ENCODE measurements at places on chromosomes 2 and 18.

DNA sequence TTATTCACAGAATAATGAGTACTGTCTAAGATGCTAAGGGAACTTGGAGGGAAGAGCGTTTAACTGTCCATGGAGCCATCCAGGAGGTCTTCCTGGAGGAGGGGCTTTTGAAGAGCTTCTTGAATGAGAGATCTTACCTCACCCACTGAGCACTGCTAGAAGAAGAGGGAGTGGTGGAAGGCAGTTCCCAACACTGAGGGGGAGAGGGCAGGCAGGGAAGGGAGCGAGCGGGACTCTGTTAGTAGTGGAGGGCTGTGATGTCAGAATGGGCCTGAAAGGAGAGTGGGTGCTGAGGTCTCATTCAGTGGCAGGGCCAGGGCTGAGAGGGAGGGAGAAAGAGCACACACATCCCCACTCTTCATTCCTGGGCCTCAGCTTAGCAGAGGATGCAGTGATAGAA lies 65.0 kb downstream of the NCK2 start:
- peaks cover 87% of the 10 kb centered on the region for H3K4me1 ChIP-seq
- no peak overlapping the region for H3K4me3 ChIP-seq
- H3K27ac ChIP-seq = peak overlapping the region; percentile 73
- peaks cover 32% of the 10 kb centered on the region for H3K36me3 ChIP-seq
- no peaks in the 10 kb centered on the region for H3K27me3 ChIP-seq

DNA sequence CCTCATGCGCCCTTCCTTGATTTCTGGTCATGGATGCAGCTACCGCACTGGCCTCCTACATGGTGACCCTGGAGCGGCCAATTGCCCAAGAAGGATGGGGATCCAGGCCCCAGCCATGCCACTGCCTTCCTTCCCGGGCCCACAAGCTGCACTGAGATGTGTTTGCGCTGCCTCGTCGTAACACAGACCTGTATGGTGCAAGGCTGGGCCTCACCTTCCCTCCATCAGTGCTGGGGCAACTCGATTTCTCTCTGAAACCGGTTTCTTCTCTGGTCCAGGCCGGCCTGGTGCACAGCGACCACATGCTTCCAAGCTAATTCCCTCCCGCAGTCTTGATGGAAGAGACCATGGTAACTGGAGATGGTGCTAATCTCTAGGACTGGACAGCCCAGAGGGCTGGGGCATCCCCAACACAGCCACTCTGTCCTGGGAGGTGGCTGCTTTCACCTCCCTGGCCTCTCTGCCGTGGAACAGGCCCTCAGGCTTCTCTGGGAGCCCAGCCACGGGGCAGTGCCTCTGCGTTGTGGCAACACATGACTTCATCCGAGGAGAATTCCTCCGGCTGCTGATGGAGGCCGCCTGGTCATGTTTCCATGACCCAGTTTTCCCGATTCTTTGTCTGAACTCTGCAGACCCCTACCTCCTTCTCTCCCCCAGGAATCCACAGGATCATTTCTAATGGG lies 184.2 kb downstream of the GLI2 start:
- H3K36me3 ChIP-seq = no peaks in the 10 kb centered on the region
- no peak for DNase-seq
- no peaks in the 10 kb centered on the region for H3K27me3 ChIP-seq
- no peaks in the 10 kb centered on the region for H3K4me1 ChIP-seq

GRCh38 chr2:96806468-96807126 lies 9.5 kb upstream of the CNNM3 start:
- H3K27me3 ChIP-seq = no peaks in the 10 kb centered on the region
- H3K4me3 ChIP-seq = no peak overlapping the region
- H3K27ac ChIP-seq = peak overlapping the region; percentile 41
- DNase-seq = peak; percentile 41

GRCh38 chr2:132384491-132385151 lies 32.0 kb upstream of the GPR39 start:
- H3K27me3 ChIP-seq = peaks cover 4% of the 10 kb centered on the region
- no peak overlapping the region for H3K27ac ChIP-seq
- DNase-seq = no peak
- H3K36me3 ChIP-seq = no peaks in the 10 kb centered on the region
- H3K4me3 ChIP-seq = no peak overlapping the region
- H3K4me1 ChIP-seq = no peaks in the 10 kb centered on the region

- no peak for DNase-seq
- peaks cover 16% of the 10 kb centered on the region for H3K4me1 ChIP-seq
- H3K36me3 ChIP-seq = no peaks in the 10 kb centered on the region
These were observed 15.9 kb upstream of the CD28 start for GRCh38 chr2:203690441-203691047.

DNA sequence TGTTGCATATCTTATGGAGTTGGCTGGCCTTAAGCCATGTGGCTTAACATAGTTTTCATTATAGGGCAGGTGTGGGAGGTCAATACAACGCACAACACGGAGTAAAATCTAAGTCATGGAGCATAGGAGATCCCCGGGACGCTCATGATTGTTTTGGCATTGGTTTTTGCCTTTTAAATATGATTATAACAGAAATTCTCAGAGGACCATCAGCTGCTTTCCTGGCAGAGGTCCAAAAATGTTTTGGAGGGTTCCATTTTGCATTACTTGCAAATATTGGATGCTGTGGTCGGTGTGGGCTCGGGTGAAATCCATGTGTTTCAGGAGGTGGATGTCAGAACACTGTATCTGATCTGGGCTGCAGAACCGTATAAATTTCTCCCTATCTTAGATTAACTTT lies 3.4 kb downstream of the NCOA1 start:
- H3K27me3 ChIP-seq = no peaks in the 10 kb centered on the region
- no peak overlapping the region for H3K27ac ChIP-seq
- H3K36me3 ChIP-seq = no peaks in the 10 kb centered on the region

DNA sequence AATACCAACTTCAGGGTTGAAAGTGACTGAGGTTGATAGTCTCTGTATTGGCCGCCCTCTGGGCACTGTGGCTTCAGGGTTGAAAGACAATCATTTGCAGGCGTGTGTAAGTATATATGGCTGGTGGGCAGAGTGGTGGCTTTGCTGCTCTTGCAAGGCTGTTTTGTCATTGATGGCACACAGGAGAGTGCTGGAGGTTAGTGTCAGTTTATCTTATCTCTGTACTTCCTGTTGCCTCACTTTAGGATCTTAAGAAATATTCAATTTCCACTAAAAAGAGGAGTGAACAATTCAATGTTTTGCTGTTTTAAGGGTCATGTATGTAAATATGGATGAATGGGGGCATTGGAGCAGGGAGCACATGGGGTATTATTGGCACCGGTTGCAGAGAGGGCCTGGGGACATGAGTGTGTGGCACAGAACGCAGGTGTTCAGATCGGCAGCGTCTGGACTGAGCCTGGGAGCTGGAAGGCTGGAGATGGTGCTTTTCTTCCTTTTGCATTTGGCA lies 51.5 kb downstream of the NCK2 start:
- peak overlapping the region; percentile 92 for H3K27ac ChIP-seq
- peak; percentile 44 for DNase-seq
- H3K4me1 ChIP-seq = peaks cover 93% of the 10 kb centered on the region
- peak overlapping the region; percentile 48 for H3K4me3 ChIP-seq

DNA sequence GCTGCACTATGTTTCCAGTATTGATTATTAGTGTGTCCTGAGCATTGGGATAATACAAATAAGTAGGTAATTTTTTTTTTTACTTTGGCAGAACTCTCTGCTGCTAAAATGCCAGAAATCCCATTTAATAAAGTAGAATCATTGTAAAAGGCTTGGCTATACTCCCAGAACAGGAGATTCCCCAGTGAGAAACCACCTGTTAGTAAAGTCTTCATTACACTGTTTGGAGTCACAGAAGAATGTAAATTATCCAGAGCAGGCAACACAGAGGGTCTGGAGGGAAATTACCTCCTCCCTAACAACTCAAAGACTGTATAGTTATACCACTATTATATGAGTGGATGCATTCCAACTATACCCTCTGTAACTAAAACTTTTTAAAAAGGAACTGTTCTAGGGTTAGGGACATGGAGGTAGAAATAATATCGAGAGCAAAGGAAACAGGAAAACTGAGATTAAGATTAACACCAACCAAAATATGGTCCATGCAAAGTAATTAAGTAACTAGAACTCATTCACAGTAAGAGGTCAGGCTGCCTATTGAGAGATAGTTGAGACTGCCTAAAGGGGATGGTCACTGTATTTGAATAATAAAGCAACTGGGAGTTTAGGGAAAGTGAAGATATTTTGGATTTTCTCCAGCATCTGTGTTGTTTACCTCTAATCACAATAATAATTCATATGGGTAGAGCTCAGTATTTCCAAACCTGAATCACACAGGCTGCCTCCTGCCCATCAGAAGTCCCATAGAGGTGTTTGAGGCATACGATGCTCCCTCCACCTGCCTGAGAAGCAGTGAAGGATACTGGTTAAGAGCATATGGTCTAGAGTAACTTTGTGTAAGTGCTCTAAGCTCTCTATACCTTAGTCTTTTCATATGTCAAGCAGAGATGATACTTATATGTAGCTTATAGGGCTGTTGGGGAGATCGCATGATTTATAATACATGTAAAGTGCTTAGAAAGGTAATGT lies 34.4 kb downstream of the MAP2 start:
- no peaks in the 10 kb centered on the region for H3K27me3 ChIP-seq
- no peaks in the 10 kb centered on the region for H3K36me3 ChIP-seq
- H3K4me1 ChIP-seq = no peaks in the 10 kb centered on the region

DNA sequence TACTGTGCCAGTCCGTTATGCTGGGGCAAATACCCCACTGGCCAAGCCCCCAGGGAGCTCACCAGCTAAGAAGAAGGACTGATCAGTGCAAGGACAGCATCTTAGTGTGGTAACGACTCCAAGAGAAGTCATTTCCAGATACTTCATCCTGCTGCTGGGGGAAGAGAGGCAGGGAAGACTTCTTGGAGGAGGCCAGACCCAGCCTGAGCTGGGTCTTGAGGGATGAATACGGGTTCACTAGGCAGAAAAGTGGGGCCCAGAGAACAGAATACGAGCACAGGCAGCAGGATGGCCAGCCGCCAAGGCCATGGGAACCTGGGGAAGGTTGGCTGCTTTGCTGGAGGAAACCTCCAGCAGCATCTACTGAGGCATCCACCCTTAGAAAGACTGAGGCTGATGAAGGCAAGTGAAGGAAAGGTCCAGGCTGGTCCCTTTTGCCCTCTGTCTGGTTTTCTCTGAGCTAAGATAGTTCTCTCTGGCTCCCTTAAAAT lies 84.1 kb downstream of the GLI2 start:
- no peaks in the 10 kb centered on the region for H3K36me3 ChIP-seq
- no peaks in the 10 kb centered on the region for H3K27me3 ChIP-seq
- H3K4me3 ChIP-seq = no peak overlapping the region
- DNase-seq = no peak

- H3K4me3 ChIP-seq = no peak overlapping the region
- no peak for DNase-seq
- H3K4me1 ChIP-seq = no peaks in the 10 kb centered on the region
- peaks cover 2% of the 10 kb centered on the region for H3K27me3 ChIP-seq
- no peak overlapping the region for H3K27ac ChIP-seq
These were observed 141.7 kb upstream of the SERPINE2 start for GRCh38 chr2:224180810-224181209.

DNA sequence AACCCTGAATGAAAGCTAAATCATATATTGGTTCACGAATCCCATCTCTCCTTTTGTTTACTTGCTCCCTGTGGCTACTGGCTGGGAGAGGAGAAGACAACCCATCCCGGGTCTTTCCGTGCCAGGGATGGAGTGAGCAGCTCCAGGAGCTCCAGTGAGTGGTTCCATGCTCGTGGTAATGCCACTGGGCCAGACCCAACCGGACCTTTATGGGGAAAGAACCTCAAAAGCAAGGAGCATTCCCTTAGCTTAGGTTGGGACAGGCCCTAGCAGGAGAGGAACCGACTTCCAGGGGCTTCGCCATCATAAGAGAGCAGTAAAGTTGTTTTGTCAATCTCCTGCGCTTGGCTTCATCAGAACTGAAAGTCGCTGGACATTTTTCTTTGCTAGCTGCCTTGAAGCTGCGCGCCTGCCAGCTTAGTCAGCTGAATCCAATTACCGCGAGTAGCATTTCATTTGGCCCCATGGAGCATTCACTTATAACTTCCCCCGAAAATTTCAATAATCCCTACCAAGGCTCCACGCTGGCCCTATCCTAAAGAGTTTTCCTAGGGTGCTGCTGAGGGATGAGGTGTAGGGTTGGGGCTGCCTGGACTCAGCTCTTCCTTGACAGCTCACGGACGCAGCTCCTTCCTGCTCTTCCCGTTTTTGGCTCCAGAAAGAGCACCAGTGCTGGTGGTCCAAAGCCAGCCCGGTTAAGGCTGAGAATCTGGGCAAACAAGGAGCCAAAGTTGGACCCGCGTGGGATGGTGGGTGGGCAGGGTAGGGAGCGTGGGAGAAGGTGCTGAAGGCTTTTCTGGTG lies 4.9 kb downstream of the HOXD3 start:
- no peak for DNase-seq
- no peak overlapping the region for H3K4me3 ChIP-seq
- peaks cover 1% of the 10 kb centered on the region for H3K36me3 ChIP-seq
- H3K27ac ChIP-seq = no peak overlapping the region
- H3K27me3 ChIP-seq = peaks cover 77% of the 10 kb centered on the region

- DNase-seq = peak; percentile 61
- H3K4me1 ChIP-seq = peaks cover 93% of the 10 kb centered on the region
- H3K27ac ChIP-seq = no peak overlapping the region
- H3K36me3 ChIP-seq = no peaks in the 10 kb centered on the region
These were observed 65.6 kb downstream of the ODC1 start for GRCh38 chr2:10382354-10383061.

- H3K36me3 ChIP-seq = no peaks in the 10 kb centered on the region
- H3K4me1 ChIP-seq = no peaks in the 10 kb centered on the region
- H3K27me3 ChIP-seq = peaks cover 7% of the 10 kb centered on the region
- DNase-seq = peak; percentile 6
These were observed 86.5 kb downstream of the LRP2 start for GRCh38 chr2:169275696-169276444.

GRCh38 chr18:3441290-3441689 lies 8.7 kb upstream of the TGIF1 start:
- peak; percentile 46 for DNase-seq
- no peaks in the 10 kb centered on the region for H3K36me3 ChIP-seq

DNA sequence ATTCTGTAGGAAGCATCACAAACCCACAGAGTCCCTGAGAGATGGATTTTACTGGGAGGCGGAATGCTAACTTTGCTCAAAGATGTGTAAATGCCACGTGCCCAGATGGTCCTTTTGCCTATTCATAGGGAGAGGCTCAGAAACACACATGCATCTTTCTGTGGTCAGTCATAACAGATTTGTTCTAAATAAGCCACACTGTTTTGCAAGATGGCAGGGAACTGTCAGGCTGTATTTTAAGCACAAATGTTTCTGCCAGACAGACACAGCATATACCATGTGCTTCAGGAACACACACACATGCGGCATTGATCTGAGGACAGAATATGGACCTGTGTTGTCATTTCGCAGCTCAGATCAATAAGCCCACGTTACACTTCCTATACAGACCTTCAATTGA lies 312.0 kb downstream of the GPD2 start:
- H3K4me3 ChIP-seq = no peak overlapping the region
- no peaks in the 10 kb centered on the region for H3K4me1 ChIP-seq
- H3K27me3 ChIP-seq = peaks cover 3% of the 10 kb centered on the region
- no peak overlapping the region for H3K27ac ChIP-seq
- no peaks in the 10 kb centered on the region for H3K36me3 ChIP-seq
